NCI-H1436 (cell line): ENCODE measurements at places on chromosomes 13 and 19.

GRCh38 chr13:110890279-110891165 is 24.3 kb downstream of the ANKRD10 start:
- no peak for DNase-seq

DNA sequence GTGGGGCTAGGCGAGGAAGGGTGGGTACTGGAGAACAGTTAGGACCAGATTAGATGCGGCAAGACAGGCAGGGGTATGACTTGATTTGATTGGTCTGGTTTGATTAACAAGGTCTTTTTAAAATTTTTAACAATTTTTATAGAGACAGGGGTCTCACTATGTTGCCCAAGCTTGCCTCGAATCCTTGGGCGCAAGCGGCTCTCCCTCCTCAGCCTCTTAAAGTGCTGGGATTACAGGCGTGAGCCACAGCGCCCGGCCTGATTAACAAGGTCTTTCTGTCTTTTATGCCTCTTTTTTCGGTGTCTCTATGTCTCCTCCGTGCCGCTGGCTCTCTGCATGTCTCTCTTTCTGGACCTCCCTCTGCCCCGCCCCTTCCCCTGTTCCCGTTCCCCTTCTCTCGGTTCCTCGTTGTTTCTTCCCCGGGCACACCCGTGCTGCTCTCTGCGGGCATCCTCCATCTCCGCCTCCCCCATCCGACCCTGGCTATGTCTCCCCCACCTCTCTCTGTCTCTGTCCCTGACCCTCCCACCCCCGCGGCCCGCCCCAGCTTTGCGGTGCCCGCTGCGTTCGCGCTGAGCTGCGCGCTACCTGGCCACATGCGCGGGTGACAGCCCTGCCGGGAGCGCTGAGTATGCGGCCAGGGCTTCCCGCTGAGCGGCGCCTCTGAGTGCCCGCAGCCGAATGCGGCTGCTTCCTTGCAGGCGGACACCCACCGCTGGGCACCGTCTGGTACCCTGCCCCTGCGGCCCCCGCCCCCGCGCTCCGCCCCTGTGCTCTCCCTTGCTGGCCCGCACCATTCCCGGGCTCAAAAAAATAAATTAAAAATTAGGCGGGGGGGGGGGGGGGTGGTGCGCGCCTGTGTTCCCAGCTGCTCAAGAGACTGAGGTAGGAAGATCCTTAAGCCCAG is 8.1 kb upstream of the SDHAF1 start:
- peak; percentile 25 for DNase-seq

DNA sequence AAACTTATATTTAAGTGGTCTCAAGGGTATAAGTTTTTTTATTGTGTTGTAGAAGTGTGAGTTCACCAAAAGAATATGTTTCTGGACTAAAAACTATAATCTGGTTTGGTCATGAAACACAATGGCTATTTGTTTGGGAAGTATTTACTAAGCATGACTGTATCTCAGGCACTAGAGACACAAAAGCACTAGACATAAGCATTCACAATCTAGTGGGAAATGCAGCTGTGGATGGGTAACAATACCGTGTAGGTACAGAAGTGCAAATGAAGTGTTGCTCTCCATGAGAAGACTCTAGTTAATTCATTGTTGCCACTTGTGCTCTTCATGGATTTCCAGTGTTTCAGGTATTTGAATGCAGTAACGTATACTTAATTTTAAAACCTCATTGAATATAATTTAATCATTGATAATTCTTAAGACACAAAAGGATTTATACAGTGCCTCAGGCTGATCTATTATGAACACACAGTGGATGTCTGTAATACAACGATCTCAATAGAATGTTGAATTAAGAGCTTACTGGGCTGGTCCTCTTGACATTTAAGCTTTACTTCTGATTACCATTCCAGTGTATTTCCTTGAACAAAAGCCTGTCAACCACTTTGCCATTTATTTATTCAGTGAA is 50.9 kb downstream of the TPT1 start:
- DNase-seq = no peak

DNA sequence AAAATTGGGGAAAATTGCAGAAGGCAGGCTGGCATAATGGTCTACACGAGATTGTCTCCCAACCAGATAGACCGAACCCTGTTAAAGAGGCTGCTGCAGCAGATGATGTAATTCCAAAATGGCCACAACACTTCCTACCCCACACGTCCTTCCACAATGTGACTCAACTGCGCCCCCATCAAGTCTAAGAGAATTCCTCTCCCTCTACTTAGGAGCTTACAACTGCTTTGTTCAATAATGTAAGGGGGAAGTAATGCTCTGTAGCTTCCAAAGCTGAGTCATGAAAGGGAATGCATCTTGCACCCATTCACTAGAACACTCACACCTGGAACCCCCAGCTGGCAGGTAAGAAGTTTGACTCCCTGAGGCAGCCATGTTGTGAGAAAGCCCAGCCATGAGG is 117.8 kb upstream of the IRS2 start:
- no peak for DNase-seq
